ENCODE measurements at places on chromosomes 5 and 9.

DNA sequence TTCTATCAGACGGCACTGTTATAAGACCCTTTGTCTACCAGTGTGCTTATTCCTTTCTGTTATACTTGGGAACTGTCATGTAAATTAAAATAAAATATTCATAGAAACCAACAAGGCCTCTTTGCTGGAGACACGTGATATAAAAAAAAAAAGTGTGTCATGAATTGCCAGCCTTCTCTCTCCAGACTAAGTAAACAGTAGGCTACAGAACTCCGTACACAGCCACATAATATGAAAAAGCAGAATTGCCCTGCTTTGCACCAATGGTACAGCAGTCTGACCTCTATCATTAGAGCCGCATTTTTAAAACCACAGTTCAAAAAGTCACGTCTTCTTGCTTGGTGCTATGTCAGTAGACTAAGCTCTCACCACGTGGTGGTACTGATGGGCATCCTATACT is 231.3 kb downstream of the SEMA5A start:
- DNase-seq = no peak

DNA sequence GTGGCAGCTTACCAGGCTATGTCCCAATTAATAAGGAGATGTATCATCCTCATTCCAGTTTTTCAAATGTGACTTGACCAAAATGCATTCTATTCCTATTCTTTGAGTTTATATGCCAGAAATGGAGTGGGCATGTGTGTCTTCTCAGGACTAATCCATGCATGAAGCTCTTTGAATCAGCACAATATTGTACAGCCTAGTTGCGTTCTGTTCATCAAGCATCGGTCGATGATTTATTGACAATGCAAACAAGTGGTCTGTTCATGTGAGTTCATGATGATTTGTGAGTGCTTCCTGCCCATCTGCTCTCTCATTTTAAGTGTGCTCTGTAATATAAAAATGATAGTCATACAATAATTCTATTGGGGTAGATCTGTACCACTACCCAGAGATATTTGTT is 48.3 kb downstream of the PALM2AKAP2 start:
- no peak for DNase-seq

DNA sequence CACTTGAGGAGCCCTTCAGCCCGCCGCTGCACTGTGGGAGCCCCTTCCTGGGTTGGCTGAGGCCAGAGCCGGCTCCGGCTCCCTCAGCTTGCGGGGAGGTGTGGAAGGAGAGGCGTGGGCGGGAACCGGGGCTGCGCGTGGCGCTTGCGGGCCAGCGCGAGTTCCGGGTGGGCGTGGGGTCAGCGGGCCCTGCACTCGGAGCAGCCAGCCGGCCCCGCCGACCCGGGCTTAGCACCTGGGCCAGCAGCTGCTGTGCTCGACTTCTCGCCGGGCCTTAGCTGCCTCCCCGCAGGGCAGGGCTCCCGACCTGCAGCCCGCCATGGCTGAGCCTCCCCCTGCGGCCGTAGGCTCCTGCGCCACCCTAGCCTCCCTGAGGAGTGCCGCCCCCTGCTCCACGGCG is 6.2 kb upstream of the SHB start:
- no peak for DNase-seq

DNA sequence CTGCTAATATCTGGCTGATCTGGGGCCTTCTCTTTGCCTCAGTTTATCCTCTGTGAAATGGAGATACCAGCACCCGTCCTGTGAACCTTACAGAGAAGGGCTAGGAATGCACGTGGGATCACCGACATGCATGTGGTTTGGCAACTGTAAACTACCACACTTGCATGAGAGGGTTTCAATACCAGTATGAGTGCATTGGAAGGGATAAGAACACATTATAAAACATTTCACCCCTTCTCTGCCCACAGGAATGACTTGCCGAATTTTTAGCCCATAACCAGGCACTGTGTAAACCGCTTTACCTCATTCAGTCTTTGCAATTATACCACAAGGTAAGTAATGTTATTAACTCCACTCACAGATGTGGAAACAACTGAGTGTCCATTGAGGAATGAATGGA is 8.9 kb upstream of the RAB14 start:
- no peak for DNase-seq

DNA sequence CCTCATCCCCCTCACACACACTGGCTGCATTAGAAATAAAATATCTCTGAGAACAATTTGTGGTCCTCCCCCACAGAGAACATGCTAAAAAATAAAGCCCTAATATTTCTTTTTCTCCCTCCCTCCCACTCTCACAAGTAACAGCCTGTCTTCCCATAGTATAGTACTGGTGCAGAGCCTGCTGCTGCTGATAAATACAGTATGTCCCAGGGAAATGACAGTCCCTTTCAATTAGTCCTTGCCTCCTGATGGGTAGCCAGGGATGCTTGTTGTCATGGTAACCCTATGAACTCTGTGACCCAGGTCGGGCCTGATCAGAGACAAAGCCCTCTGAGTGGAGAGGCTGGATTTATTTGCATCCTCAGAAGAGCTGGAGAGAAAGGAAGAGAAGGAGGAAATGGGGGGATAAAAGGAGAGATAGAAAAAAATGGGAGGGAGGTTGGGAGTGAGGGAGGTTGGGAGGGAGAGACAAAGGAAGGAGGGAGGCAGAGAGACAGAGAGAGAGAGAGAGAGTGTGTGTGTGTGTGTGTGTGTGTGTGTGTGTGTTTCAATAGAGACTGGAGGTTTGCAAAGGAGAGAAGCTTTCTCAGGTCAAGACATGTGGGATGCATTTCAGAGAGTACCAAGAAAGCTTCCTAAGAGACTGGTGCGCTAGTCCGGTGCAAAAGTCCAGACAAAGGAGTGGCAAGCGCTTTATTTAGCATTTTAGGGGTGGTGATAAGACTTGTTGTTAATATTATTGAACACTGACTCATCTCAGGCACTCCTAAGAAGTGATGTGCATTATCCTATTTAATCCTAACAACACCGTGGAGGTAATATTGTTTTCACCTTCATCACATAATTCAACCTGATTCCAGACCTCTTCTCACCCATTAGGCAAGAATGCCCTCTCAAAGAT is 260.8 kb downstream of the FAM114A2 start:
- no peak for DNase-seq

GRCh38 chr5:162956570-162956969 is 480.8 kb upstream of the CCNG1 start:
- DNase-seq = no peak

DNA sequence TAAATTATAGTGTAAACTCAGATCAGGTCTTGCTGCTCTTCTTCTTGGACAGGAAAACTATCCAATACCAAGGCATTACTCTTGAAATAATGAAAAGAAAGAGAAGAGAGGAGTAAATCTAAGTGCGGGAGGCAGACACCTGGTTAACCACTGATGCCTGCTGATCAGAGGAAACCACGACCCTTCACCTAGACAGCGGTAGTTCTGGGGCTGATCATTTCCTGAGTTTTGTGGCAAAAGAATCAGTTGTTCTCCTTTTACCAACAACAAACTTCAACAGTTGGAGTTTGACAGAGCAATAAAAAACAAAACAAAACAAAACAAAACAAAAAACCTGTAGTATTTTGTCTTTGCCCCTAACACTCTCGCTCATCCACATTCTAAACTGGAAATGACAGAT is 3.0 kb downstream of the RLN1 start:
- no peak for DNase-seq

DNA sequence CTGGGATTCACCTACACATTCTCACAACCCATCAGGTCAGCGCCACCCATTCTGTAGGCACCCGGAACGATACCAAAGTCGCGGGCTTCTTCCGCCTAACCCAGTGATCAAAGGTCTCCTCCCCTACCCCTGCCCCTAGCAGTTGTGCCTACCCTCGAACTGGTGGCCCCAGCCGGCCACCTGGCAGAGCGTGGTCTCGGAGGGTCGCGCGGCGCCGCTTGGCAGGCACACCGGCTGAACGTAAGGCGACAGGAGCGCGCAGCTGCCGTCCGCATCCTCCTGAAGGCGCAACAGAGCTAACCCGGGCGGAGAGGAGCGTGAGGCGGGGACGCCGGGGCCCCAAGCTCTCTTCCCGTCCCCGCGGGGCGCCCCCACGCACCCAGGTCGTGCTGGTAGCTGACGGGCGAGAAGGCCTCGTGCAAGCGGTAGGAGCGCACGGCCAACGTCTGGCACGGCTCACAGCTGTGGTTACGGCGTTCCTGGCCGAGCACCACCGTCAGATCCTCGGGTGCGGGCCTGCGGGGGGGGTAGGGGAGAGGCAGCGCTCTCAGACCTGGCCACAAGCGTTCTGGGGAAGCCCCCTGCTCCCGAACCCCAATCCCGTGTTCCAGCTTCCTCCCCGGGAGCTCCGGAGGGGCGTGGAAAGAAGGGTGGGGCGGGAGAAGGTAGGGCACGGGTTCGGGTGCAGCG is 2.8 kb upstream of the PFN3 start:
- DNase-seq = no peak

- no peak for DNase-seq
Observed at GRCh38 chr9:114216976-114217375, 61.6 kb downstream of the COL27A1 start.

DNA sequence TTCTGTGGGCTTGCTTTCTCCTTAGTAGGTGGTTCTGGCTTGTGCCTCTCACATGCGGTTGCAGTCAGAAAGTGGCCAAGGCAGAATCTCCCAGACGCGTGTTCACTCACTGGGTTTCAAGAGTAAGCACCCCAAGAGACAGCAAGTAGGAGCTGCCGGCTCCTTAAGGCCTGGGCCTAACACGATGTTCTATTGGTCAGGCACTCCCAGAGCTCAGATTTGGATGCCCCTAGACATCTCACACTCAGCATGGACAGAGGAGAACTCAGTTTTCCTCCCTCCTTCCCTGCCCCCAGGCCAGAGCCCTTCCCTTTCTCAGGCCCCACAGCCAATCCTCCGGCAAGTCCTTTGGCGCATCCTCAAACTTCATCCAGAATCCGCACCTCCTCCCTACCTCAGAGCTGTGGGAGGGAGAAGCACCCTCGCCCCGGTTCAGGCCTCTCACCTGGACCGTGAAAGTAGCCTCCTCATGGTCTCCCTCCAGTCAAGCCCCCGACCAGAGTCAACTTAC is 6.5 kb upstream of the CARD19 start:
- DNase-seq = no peak

GRCh38 chr5:160651692-160652645 is 200.0 kb downstream of the ATP10B start:
- no peak for DNase-seq

DNA sequence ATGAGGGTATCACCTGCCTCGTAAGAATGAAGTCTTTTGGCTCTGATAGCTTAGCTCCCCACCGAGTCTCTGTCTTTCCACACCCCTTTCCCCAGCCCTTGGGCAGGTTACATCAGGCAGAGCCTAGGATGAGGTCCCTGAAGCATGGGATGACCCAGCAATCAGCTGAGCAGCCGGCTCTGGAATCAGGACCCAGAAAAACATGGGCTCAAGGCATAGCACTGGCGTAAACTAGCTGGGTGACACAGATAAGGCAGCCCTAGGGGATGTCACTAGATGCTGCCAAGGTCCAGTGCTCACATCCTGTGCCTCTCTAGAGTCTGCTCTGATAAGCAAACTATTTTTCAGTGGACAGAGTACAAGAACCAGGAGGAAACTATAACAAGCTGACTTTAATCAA is 26.6 kb downstream of the IDNK start:
- DNase-seq = no peak

DNA sequence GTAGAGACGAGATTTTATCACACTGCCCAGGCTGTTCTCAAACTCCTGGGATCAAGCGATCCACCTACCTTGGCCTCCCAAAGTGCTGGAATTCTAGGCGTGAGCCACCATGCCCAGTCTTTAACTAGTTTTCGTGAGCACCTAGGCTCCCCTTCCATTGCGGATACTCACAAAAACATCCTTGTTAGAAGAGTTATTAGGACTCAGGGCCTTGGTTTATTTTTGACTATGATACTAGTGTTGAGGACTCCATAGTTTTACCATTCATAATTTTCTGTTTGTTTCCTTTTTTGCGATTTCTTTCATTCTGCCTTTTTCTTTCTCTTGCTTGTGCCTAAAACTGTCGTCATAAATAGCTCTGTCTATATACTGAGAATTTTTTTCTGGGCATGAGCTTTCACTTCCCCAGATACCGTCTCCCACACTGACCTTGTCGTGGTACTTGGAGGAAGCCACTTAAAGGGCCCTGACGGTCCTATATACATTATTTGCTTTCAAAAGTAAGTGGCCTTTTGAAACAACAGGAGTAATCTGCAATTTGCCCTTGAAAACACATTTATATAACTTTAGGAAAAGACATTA is 5.2 kb downstream of the F2R start:
- DNase-seq = no peak

DNA sequence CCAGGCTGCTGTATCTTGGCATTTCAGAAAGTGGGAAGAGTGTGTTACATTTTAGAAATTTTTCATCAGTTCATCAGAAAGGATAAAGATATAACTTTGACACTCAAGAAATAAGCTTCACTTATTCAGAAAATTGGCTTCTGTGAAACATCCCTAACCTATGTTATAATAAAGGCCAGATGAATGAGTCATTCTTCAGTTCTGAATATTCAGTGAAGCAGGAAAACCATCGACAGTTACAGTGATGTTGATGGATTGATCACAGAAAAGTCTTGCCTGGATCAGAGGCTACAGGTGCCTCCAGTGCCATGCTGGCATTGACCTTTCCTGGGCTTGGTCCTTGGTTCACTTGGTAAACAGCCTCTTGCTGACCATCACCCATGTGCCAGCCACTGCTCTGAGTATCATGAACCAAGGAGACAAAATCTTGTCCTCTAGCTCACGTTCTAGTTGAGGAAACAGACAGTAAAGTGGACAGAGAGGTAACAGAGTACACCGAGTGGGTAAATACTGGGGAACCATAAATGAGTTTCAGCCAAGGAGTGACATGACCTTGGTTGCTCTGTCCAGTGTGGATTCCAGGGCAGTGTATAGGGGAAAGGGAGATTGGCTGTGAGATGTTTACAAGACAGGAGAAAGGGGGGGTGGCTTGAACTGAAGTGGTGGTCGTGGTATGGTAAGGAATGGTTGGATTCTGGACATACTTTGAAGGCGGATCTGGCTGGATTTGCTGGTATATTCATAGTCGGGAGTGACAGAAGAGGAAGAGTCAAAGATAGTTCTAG is 98.6 kb downstream of the AMBP start:
- DNase-seq = peak; percentile 15

GRCh38 chr5:10634050-10634449 is 70.2 kb downstream of the ANKRD33B start:
- no peak for DNase-seq

All from amniotic stem cell (primary cell).